Right cardiac atrium (tissue), 5 donors: ENCODE measurements at places on chromosomes 6 and 20. TPM values are rescaled to one million over a fixed set of nuclear protein-coding genes. Genes with fewer than 3 reads are reported as not detected.

NKAIN4 gene
- not detected for polyA plus RNA-seq

CTAGE9 gene
- polyA plus RNA-seq: not detected

SIRPD gene
- polyA plus RNA-seq: not detected

SLC35D3 gene
- 0.05 TPM for polyA plus RNA-seq

KIAA0408 gene
- 2.3 TPM for polyA plus RNA-seq

OPRL1 gene
- 0.81 TPM for polyA plus RNA-seq

SLC22A16 gene
- polyA plus RNA-seq: not detected

STMND1 gene
- polyA plus RNA-seq: not detected

ATP9A gene
- polyA plus RNA-seq: 6.2 TPM

LINC00237 gene
- polyA plus RNA-seq: not detected

JPH2 gene
- 78.2 TPM for polyA plus RNA-seq
